ENCODE measurements at places on chromosomes 12 and 14.

GRCh38 chr12:57129889-57130288, 1.6 kb downstream of the LRP1 start:
- DNase-seq = no peak

GRCh38 chr14:96096639-96097610, 57.8 kb downstream of the C14orf132 start:
- DNase-seq = no peak

- DNase-seq = no peak
These were observed 144.8 kb downstream of the NUAK1 start for GRCh38 chr12:105993766-105994555.

GRCh38 chr12:52238207-52238840, 5.3 kb downstream of the KRT7 start:
- no peak for DNase-seq

DNA sequence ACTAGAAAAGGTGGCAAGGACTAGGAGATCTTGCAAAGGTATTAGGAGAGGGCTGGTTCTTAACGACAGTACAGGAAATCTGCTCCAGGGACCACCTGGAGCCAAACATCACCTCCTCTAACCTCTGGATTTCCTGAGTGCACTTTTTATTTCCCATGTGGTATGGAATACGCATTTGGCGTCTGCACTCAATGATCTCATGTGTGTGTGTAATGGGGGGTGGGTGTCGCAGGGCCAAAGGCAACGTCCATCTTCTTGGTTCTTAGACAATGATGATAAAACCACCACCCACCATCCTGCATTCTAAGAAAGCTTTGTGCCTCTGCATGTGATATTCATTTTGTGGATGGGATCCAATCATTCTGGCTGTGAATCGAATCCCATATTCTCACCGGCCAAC, 68.8 kb downstream of the CLMN start:
- no peak for DNase-seq

DNA sequence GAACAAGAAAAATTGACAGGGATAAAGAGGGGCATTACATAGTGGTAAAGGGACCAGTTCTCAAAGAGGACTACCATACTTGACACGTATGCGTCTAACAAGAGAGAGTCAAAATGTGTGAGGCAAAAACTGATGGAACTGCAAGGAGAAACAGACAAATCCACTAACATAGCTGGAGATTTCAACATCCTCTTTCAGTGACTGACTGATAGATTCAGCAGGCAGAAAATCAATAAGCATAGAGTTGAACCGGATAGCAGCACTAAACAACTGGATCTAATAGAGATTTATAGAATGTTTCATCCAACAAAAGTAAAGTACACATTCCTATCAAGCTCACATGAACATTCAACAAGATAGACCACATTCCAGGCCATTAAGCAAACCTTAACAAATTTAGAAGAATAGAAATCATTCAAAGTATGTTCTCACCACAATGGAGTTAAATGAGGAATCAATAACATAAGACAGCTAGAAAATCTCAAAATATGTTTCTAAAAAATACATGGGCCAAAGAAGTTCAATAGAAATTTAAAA, 16.1 kb upstream of the CRACR2A start:
- DNase-seq = no peak

DNA sequence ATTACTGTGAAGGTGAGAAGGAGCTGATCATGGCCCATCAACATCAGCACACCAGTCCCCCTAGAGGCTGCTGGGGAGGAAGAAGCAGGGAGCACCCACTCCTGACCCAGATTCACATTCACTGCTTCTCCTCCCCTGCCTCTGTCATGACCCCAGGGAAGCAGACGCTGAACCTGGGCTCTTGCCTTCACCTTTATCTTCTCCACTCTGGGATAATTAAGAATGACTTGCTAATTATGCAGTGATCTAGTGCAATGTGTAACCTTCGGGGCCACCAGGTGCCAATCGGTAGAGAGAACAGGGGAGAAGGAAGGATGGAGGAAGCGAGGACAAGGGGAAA, 44.4 kb upstream of the IQSEC3 start:
- no peak for DNase-seq

DNA sequence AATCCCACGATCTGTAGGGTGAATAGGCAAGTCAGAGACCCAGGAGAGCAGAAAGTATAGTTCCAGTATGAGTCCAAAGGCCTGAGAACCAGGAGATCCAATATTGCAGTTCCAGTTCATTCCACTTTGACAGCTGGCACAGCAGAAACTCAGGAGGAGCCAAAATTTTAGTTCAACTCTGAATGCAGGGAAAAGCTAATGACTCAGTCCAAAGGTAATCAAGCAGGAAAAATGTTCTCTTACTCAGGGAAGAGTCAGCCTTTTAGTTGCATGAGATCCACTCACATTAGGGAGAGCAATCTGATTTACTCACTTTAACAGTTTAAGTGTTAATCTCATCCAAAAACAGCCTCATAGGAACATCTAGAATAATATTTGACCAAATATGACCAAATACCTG, 130.2 kb upstream of the LRFN5 start:
- no peak for DNase-seq

DNA sequence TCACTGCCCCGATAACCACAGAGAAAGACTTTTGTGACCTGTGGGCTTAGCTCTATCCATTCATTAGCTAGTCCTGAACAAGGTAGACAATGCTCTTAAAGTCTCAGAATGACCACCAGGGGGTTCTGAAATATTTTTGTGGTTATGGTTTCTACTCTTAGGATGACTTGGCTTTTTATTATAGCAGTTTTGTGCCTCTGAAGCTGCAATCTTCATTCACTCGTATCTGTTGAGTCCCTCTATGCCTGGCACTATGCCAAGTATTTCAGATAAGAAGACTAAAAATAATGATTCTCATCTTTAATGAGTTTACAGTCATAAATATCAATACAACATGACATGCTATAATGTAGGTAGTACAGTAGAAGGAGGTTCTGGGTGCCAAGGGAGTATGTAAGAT, 130.8 kb upstream of the TRHDE start:
- no peak for DNase-seq

DNA sequence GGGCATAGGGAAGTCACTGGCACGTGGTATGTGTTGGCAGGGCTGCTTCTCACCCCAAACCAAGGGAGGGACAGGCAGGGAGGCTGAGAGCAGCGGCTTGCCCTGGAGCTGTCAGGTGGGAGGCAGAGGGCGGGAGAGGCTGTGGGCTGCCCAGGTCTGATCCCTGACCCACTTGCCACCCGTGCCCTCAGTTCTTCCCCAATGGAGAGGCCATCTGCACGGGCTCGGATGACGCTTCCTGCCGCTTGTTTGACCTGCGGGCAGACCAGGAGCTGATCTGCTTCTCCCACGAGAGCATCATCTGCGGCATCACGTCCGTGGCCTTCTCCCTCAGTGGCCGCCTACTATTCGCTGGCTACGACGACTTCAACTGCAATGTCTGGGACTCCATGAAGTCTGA, 4.7 kb downstream of the GNB3 start:
- DNase-seq = no peak

DNA sequence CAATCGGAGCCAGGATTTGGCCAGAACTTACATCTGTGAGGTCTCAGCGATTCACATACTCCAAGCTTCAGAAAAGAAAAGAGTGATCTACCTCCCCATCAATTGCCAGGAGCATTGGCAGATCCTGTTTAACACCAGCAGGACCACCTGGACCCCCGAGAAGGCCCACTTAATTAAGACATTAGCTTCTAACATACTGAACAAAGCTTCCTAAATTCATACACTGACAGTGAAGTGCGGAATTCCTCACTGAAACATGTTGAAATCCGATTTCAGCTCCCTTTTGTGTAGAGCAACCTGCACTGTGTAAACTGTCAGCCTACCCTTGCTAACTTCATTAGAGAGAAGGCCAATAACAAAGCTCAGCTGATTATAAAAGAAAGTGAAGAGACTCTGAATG, 274.0 kb downstream of the NOVA1 start:
- no peak for DNase-seq

GRCh38 chr12:126772171-126772864, 1494.7 kb upstream of the TMEM132C start:
- peak; percentile 5 for DNase-seq

DNA sequence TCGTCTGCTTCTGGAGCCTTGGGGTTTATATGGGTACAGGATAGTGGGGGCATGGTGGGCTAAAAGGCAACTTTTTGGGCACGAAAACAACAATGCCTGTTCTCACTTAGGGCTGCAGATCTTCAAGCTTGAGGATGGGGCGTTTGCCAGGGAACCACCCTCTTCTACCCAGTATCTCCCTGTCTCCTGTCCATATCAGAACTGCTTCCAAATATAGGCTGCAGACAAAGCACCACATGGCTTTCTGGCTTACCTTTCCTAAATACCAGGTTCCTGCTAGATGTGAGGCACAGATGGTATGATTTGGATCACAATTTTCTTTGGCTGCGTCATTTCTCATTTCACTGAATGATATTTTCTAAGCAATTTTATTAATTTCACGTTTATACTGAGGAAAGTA, 70.4 kb downstream of the CMAS start:
- no peak for DNase-seq

DNA sequence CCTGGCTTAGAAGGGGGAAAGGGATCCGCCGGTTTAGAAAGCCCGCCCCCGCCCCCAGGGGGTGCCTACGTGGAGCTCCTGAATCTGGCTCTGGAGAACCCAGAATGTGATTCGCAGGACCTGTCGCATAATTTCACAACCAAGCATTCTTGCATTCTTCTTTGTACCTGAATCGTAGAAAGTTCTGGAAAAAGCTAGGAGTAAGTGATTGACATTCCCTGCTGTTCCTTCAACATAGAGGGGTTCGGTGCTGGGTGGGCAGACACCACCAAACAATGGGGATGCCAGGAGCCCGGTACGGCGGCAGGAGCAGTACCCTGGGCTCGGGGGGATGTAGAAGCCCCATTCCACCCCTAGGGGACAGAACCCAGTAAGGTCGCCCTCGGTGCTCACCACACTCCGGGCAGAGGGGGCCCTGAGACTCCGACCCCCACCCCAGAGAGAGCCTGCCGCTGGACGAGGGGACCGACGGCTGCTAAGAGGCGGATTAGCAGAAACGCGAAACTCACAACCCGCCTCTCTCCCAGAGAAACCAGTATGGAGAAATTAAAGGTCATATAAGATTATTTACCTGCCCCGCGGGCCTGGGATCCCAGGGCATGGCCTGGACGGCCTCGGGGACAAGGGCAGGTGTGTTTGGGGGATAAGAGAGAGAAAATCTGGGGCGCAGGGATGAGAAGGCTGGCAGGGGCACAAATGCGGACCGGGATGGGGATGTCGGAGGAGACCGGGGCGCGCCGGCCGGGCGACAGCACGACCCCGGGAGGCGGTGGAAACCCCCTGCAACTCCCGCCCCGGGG, 520 bp downstream of the CSRP2 start:
- DNase-seq = no peak

DNA sequence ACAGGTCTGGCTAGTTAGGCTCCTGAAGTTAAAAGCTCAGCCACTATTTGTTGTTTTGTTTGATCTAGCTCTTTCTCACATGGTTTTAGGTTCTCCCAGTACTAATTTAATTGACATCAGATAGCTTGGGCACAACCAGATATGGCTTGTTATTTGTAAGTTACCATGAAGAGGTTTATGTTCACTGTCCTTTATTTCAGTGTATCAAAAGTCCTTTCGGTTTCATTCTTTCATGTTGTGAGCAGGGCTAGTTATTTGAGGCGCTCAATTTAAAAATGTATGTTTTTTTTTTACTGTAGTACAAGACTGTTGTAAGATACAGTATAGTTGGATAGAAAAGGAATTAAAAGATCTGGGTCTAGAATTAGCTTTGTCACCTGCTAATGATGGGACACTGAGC, 7.0 kb downstream of the GPX2 start:
- DNase-seq = no peak

DNA sequence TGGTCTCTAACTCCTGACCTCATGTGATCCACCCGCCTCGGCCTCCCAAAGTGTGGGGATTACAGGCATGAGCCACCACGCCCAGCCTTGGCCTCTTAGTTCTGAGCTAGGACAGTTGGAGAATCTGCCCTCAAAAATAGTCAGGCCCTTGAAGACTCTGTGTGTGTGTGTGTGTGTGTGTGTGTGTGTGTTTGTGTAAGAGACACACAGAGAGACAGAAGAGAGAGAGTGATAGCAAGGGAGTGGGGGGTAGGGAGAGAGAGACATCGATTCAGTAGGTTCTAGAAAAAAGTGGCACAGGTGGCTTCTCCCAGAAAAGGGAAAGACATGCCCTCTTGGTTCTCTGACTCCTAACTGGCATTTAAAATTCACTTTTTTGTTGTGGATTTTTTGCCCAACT, 5.4 kb downstream of the HNF1A start:
- DNase-seq = no peak

- DNase-seq = no peak
These were observed 119.5 kb downstream of the VEZT start for GRCh38 chr12:95337146-95337545.

- no peak for DNase-seq
These were observed 30.1 kb upstream of the TDRD9 start for GRCh38 chr14:103898204-103898603.

- no peak for DNase-seq
These were observed 5.1 kb downstream of the ARHGDIB start for GRCh38 chr12:14956024-14956891.

DNA sequence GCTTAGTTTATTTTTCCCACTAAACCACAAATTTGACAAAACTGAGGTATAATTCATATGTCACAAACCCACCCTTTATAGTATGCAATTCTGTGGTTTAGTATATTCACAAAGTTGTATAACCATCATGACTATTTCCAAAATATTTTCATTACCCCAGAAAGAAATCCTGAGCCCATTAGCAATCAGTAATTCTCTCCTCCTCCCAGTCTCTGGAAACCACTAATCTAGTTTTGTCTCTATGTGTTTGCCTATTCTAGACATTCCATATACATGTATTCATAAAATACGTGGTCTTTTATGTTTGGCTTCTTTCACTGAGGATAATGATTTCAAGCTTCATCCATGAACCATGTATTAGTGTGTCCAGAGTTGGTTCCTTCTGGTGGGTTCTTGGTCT, 267.6 kb downstream of the AEBP2 start:
- no peak for DNase-seq

- no peak for DNase-seq
These were observed 9.1 kb downstream of the NEMP1 start for GRCh38 chr12:57069523-57069922.
